ENCODE measurements at places on chromosomes 7 and 10.

DNA sequence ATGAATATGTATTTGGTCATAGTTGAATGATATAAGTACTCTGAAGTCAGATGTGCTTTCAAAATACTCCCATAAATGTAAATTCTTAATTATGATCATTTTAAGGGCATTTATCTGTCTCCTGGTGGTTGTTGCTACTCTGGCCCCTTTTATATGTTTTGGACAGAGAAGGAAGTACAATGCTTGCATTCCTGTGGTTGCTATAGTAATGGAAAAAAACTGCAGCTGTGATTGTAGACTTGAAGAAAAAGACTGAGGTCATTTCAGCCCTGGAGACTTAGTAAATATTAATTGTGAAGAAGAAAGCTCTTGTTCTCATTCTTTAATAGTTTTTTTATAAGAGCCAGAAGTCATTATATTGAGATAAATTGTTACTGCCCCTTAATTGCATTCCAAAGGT, 70.2 kb upstream of the FERD3L start:
- DNase-seq, result no peak

- DNase-seq, result no peak
Observed at GRCh38 chr10:45437587-45438465, 63.8 kb downstream of the ALOX5 start.

GRCh38 chr7:31986878-31987518, 83.2 kb downstream of the PDE1C start:
- DNase-seq, result no peak

DNA sequence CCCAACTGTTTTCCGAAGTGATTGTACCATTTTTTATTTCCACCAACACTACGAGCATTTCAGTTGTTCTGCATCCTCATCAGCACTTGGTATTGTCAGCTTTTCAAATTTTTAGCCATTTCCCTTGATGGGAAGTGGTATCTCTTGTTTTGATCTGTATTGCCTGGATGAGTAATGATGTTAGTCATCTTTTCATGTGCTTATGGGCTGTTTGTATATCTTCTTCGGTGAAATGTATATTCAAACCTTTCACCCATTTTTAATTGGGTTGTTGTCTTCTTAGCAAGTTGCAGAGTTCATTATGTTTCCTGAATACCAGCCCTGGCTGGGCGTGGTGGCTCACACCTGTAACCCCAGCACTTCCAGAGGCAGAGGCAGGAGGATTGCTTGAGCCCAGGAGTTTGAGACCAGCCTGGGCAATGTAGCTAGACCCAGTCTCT, 22.1 kb downstream of the CLIP2 start:
- no peak for DNase-seq

DNA sequence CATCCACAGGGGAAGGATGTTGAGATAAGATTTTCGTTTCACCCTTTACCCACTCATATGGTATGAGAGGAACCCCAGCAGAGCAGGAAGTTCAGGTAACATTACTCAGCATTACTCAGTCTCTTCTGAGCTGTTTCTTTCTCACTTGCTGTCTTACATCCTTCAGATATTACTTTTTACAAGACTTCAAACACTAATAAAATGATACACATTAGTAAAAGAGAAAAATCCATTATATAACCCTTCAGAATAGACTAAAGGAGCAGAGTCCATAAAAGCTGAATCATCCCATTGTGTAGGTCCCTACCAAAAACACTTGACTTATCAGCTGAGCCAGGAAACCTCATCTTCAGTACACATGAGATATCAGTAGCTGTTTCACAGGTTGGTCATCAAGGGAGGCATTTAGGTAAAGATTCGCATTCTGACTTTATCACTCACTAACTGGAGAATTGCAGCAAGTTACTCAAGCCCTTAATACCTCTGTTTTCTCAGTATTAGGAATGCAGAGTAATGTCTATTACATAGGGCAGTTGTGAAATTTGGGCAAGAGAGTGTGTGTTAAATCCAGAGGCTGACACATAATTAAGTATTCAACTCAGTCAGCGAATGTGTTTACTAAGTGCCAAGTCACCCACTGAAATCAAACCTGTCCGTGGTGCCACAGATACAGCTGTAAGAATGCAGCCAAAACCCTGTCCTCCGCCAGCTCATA, 44.7 kb downstream of the KLF6 start:
- DNase-seq, result peak; percentile 42

DNA sequence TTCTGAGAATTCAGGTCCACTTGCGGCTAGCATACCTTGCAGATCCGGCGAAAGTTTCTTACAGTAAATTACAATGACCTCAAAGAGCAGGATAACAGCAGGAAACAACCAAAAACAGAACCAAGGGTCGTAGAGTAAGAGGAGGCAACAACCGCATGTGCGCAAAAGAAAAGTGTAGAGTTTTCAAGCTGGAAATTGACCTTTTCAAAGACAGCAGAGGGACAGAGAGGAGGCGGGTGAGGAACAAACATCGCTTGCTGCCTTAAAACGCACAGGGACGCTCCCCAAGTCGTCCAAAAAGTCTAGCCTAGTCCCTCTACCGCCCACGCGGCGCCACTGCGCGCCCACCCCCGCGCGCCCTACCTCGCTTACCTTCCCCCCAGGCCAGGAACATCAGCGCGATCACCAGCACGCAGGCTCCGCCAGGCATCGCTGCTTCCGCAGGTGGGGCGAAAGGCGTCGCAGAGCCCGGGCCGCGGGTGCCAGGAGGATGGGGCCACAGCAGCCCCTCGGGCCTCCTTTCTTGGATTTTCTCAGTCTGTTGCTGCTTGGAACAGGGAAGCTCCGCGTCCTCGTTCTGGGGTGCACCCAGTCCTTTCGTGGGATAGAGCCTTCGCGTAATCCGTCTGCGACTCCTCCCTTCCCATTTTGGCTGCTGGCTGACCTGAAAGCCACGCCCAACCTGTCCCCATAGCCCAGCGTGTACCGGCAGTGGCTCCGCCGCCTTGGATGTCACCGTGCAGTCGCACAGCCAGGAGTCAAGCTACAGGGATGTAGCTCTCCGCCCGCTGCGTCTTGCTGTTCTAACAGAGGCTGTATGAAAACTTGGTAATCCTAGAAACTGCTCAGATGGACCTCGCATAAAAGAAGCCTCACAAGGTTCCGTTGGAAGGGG, at the start of gene VWDE:
TSS of gene VWDE (minus strand) at position 579 of the 895 bp plus-strand sequence. CDS start at position 430, 149 bp downstream.
- peak; percentile 56 for DNase-seq

DNA sequence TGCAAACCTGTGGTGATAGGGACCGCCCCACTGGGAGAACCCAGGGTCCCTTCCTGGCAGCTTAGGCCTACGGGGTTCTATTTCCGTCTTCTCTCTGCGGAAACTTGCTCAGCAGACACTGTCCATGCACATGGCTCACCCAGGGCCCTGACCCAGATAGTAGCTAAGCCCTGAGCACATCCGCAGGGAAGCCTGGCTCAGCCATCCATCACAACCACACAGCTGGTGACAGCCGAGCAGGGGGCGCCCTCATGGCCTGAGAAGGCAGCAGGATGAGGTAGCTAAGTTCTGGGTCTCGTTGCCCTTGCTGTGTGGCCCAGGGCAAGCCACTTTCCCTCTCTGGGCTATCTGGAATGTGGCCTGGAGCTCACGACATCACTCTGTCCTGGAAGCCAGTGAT, 23.3 kb downstream of the NPTX2 start:
- DNase-seq, result no peak

- DNase-seq, result no peak
Observed at GRCh38 chr7:48428091-48428684, 256.9 kb downstream of the ABCA13 start.

DNA sequence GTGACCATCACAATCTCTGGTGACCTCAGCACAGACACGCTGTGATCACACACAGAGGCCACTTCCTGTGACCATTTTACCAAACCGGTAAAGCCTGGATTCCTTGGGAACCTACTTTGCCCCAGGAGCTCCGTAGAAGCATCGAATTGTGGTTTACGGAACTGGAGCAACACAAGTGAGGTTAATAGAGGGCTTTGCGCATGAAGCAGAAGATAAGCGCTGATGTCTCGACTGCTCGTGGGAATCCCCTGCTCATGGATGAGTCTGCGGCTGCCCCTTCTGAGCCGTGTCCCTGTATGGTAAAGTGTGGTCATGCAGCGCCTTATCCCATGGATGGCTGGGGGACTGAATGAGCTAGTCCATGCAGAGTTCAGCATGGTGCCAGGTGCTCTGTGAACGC, 53.6 kb downstream of the VIPR2 start:
- DNase-seq, result no peak

DNA sequence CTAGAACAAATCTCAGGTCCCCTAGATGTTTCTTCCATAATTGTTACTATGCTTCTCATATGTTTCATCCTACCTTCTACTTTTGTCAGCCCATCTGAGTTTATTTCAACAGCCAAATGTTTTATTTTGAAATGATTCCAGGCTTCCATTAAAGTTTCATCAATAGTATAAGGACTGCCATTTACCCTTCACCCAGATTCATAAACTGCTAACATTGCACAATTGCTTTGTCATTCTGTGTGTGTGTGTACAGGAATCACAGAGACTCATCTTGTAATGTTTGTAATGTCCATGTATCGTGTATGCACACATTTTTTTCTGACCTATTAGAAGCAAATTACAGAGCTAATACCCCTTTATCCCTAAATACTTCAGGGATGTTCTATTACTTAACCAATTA, 25.5 kb downstream of the MMRN2 start:
- DNase-seq, result no peak

DNA sequence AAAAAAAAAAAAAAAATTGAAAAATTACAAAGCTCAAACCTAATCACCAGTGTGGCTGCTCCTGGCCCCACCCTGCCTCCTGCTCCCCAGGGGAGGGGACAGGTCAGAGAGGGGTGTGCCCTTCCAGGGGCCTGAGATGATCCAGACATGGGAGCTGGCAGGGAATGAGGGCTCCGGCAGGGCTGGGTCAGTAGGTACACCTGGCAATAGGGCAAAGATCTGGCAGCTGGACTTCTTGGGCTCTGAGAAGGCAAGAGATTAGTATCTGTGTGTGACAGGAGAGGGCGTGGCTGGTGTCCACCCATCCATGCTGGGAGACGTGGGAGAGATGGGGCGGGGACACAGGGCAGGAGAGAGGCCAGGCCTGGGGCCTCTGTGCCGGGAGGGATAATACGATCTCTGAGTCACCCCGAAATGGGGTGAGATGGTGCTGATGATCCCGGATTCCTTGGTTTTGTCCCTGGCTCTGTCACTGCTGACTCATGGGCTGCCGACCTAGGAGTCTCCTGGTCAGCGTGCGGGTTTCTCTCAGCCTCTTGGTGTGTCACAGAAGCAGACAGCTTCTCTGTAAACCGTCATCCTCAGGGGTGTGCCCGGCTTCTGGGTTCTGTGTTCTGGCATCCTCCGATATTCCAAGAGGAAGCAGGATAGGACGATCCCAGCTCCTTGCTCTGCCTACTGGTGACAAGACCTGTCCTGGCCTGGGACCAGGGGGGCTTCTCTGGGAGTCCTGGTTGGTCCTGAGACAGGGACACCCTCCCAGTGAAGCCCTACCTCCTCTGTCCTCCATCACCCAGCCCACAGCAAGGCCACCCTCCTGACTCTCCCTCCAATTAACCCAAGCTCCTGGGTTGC, 8.2 kb upstream of the CLDN4 start:
- DNase-seq, result no peak

DNA sequence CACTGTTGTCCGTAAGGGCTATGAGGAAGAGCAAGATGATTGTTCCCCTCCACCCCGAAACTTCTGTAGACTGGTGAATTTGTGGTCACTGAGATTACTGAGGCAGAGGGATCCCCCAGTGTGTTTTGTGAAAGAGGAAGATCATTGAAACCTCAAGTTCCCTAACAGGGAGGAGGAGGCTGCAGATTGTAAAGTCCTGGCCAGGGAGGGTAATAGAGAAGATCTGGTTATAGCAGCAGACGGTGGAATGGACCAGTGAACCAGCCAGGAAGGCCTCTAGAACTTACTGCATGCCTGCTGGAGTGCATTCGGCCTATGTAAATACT, 31.1 kb downstream of the LMTK2 start:
- no peak for DNase-seq

DNA sequence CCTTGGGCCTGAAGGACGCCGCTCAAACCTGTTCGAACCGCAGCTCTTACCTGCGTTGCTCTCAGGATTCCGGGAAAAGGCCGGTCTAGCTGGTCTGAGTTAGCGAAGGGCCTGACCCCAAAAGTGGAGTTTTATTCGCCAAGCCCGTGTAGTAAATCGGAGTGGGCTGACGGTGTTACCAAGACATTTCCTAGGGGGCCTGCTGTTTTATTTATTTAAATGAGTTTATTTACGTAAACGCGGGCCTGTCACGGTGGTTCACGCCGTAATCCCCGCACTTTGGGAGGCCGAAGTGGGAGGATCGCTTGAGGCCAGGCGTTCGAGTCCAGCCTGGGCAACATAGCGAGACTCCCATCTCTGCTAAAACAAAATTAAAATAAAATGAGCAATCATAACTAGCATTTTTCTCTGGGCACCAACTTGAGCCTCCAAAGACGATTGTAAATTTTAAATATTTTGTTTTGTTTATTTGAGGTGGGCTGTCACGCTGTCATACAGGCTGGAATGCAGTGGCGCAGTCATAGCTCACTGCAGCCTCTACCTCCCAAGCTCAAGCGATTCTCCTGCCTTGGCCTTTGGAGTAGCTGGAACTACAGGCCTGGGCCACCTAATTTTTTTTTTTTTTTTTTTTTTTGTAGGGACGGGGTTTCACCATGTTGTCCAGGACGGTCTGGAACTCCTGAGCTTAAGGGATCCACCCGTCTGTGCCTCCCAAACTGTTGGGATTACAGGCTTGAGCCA, 903 bp downstream of the ZNF655 start:
- DNase-seq, result no peak

DNA sequence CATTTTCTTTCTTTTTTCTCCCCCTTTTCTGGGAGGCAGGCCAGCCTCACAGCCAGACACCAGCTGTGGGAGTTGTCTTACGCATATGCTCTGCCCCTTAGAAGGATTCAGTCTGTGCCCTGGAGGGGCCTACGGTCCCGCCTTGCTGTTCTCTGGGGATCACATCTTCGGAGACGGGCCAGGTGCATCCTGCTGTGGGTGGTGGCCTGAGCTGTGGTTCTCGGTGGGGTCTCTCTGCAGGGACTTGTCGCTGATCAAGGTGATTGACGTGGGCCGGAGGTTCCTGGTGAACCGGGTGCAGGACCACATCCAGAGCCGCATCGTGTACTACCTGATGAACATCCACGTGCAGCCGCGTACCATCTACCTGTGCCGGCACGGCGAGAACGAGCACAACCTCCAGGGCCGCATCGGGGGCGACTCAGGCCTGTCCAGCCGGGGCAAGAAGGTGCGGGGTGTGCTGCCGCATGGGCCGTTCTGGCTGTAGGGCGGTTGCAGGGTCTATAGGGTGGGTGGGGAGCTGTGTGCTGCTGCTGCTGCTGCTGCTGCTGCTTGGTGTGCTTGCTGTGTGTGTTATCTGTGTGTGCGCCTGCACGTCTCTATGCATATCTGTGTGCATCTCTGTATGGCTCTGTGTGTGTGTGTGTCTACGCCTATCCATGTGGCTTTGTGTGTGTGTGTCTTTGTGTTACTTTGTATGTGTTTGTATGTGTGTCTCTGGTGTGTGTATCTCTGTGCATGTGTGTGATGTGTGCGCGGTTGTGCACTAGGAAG, 17.9 kb downstream of the PFKFB3 start:
- no peak for DNase-seq

DNA sequence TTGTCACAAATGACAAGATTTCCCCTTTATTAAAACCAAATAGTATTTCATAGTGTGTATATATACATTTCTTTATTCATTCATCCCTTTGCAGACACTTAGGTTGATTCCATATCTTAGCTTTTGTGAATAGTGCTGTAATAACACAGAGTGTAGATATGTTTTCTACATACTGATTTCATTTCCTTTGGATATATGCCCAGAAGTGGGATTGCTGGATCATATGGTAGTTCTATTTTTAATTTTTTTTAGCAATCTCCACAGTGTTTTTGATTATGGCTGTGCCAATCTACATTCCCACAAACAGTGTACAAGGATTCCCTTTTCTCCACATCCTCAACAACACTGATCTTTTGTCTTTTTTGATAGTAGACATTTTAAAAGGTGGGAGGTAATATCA, 46.4 kb downstream of the CSTF2T start:
- DNase-seq, result no peak
